ENCODE measurements at places on chromosomes 16 and 17.

- DNase-seq, result no peak
Observed at GRCh38 chr17:80289616-80290015, 29.0 kb downstream of the RNF213 start.

GRCh38 chr17:40291281-40291664 lies 3.6 kb downstream of the CDC6 start:
- no peak for DNase-seq

- no peak for DNase-seq
Observed at GRCh38 chr17:54029986-54030385, 207.3 kb downstream of the KIF2B start.

GRCh38 chr17:14451729-14452191 lies 150.9 kb downstream of the HS3ST3B1 start:
- DNase-seq, result no peak

GRCh38 chr16:81645266-81645694 lies 133.8 kb upstream of the PLCG2 start:
- peak; percentile 96 for DNase-seq

DNA sequence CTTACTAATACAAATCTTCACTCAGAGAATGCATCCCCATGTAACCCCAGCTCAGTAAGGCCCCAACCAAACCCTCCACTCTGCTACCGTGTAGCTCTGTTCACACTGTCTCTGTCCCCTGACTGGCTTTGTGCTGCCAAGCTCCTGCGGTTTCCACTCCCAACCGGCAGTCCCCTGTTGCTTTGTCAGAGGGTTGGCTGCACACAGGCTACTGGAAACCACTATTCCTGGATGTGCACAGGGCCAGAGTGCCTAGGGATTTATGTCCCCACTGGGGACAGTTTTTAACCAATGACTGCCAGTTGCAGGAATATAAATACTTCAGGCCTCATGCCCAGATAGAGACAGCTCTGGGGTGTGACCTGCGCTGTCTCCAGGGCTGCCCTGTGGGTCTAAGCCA lies 157.1 kb upstream of the C16orf82 start:
- no peak for DNase-seq
